ENCODE measurements at places on chromosomes 4 and X.

- DNase-seq: no peak
Measured at GRCh38 chr4:176377780-176378179, 58.0 kb downstream of the SPCS3 start.

DNA sequence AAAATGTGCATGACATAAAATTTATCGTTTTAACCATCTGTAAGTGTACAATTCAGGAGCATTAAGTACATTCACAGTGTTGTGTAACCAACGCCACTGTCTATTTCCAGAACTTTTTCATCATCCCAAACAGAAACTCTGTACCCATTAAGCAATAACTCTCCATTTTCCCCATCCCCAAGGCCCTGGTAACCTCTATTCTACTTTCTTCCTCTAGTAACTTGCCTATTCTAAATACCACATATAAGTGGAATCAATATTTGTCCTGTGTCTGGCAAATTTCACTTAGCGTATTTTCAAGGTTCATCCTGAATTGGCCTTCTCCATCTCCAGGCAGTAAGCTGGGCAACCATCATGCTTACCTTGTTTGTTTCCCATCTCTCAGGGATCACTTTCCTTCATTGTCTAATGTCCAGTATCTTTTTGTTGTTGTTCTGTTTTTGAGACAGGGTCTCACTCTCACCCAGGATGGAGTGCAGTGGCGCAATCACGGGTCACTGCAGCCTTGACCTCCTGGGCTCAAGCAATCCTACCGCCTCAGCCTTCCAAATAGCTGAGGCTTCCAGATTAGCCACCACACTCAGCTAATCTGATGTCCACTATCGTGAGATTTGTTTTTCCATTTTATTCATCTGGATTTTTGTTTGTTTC lies 17.7 kb upstream of the GRIPAP1 start:
- no peak for DNase-seq

DNA sequence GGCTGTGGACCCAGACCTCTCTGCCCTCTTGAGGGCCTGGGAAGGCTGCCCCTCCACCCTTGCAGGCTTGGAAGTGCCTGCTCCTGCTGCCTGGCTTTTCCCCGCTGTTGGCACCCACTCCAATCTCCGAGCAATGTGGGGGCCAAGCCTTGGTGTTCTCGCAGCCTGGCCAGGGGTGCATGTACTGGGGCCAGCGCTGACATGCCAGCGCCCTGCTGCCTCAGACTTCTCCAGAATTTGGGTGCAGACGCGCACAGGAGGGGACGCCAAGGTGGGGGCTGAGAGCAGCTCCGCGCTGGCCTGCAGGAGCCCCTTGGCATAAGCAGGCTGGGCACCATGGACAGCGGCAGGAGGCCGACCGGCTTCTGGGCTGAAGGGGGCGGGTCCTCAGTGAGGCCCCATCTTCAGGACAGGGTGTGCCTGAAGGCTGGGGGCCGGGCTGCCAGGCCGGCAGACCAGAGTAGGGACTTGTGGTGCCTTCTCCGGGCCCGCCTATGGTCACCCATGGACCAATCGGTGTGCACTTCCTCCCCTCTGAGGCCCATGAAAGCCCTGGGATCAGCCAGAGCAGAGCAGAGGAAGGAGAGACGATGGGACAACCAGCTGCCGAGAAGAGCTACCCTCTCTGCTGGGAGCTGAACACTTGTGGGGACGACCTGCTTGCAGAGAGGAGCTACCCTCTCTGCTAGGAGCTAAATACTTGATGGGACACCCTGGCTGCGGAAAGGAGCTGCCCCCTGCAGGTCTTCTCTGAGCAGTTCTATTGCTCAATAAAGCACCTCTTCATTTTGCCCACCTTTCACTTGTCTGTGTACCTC lies 118.3 kb downstream of the DNAAF6 start:
- DNase-seq: no peak

GRCh38 chr4:65635051-65635821 lies 35.1 kb downstream of the EPHA5 start:
- DNase-seq: no peak

DNA sequence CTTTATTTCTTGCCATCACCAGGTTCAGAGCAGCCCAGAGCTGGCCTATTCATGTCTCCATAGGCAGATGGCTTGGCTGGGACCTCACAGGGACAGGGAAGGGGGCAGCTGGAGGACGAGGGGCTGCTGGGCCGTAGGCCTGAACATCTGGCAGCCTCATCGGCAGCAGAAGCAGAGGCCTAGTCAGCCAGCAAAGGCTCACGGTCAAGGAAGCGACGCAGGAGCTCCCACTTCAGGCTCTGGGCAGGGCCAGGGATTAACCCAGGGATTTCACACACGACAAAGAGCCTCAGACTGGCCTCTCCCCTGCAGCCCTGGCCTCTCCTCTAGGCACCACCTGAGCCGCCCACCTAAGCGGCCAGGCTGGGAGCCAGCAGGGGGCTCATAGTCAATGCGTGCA lies 46.0 kb upstream of the MAN2B2 start:
- no peak for DNase-seq

- no peak for DNase-seq
Measured at GRCh38 chr4:127905029-127905428, 24.3 kb downstream of the PLK4 start.

- no peak for DNase-seq
Measured at GRCh38 chr4:4704267-4704666, 155.2 kb upstream of the MSX1 start.

- DNase-seq: no peak
Measured at GRCh38 chrX:149837639-149838038, 43.3 kb upstream of the MAGEA8 start.

DNA sequence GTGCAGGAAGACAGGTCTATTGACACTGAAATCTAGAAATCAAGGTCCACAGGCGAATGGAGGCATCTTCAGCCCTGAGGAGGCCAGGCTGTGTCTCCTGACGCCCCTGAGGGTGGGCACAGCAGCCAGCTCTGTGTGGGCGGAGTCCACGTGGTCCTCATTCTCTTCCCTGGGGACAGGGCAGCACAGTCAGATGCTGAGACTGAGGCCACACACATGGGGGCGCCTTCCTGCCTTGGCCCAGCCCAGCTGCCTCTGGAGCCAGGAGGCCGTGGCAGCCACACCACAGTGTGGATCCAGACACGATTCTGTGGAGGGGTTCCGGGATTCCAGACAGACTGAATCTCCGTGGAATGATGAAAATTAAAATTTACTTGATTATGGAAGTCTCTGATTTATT lies 20.8 kb downstream of the FGFR3 start:
- DNase-seq: no peak

- DNase-seq: no peak
Measured at GRCh38 chr4:2858451-2859217, 15.0 kb downstream of the ADD1 start.

- DNase-seq: no peak
Measured at GRCh38 chr4:31343061-31343460, 622.9 kb downstream of the PCDH7 start.

DNA sequence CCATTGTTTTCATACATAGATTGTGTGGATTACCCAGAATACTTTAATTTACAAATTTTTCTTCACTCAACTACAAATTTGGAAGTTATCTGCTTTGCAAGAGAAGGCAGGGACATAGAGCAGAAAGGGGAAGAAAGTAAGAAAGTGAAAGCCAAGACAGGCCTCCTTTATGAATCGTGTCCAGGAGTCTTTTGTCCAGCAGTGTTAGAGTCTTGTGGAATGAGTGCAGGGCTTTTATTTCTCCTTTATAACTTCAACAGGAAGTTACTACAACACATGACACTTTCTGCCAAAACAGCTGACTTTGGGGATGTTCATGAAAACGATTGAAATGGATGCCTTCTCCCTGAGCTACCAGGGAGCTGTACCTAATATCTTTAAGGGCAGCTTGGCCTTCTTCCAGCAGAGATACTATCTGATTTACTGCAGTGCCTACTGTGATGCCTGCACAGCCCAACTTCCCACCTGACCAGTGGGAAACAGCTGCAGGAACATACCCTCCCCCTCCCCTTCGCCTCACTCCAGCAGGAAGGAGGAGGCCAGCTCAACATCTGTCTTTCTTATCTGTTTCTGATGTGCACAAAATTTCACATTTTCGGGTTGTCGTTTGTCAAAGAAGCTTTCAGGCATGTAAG lies 557.7 kb upstream of the SLIT2 start:
- DNase-seq: no peak
